ENCODE measurements at places on chromosomes 12 and 14. TPM values are rescaled to one million over a fixed set of nuclear protein-coding genes. Genes with fewer than 3 reads are reported as not detected.

SLIRP gene
- 117 TPM for total RNA-seq

TAS2R9 gene
- not detected for total RNA-seq

NT5DC3 gene
- total RNA-seq, result 10.4 TPM

LPAR5 gene
- not detected for total RNA-seq

ETNK1 gene
- 56.1 TPM for total RNA-seq

CFL2 gene
- total RNA-seq, result 147 TPM

ERP27 gene
- not detected for total RNA-seq

OVCH1 gene
- total RNA-seq, result 0.51 TPM

ARL1 gene
- total RNA-seq, result 76.3 TPM

DNA sequence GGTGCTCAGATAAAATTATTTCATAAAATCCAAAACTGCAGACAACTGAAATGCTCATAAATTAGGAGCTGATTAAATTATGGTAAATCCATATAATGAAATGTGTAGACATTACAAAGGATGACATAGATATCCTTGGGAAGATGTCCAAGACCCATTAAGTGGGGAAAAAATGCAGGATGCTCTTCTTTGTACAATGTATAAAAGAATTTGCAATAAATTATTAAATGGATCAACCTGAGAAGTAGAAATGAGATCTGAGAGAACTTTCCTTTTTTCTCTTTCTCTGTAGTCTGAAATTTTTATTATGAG is 336.4 kb upstream of the E2F7 start:
- DNase-seq, result no peak

DNA sequence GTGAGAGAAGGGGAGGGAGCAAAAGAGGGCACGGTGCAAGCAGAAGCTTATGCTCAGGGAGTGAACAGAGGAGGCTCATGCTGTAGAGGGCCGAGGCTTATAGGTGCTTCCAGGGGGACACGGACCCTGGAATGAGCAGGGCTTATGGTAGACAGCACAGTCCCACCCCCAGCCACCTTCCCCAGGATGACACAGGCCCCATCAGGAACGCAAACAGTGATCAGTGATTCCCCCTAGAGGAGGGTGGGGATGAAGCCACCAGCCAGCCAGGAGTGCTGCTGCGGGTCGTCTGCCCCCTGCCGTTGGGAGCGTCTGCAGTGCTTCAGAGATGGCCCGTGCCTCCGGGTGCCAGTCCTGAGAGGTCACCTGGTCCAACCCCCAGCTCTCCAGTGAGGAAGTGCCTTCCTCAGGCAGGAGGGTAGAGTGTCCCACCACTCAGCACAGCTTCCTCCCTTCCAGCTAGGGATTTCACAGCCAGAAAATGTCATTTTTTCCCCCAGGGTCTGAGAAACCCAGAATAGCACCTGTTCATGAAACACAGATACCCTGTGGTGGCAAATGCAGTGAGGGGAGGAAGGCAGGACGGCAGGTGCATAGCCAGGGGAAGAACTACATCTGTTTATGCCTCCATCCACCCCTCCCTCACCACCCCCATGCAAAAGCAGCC is 60.7 kb downstream of the SLC6A12 start:
- peak; percentile 25 for DNase-seq

DNA sequence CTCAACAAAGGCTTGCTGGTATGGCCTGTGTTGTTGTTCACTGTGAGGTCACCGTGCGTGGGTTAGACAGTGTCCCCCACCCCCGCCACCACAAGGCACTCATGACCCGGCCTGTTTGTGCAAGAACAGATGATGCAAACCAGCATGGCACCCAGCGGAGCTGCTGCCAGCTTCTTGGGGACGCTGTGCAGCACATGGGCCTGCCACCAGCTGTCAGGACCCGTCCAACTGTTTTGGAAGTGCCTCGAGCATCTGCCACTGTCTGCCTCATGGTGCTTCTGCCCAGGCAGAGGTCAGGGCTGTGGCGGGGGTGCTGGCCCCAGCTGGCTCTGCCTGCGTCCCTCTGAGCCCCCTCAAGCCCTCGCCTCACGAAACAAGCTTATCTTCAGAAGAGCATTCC is 1.5 kb downstream of the ASB2 start:
- DNase-seq, result no peak

GRCh38 chr14:22491683-22492621 is 97.1 kb downstream of the DAD1 start:
- no peak for DNase-seq

GRCh38 chr14:75905147-75905904 is 76.5 kb downstream of the TGFB3 start:
- peak; percentile 69 for DNase-seq

DNA sequence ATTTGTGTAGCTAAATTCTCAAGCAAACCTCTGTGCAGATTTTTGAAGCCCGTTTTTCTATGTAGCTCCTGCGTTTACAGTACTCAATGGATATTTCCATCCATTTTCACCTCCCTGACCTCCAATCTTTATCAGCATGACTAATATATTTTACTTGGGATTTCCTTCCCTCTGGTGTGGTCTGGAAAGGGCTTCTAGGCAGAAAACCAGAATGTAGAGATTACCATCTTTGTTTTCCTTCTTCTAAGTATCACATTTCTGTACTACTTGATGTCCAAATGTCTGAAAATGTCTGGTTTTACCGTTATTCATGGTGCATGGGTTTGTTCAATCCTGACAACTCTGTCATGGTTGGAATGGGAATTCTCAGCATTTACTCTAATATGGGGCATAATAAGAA is 907.6 kb upstream of the FLRT2 start:
- DNase-seq, result peak; percentile 10

DNA sequence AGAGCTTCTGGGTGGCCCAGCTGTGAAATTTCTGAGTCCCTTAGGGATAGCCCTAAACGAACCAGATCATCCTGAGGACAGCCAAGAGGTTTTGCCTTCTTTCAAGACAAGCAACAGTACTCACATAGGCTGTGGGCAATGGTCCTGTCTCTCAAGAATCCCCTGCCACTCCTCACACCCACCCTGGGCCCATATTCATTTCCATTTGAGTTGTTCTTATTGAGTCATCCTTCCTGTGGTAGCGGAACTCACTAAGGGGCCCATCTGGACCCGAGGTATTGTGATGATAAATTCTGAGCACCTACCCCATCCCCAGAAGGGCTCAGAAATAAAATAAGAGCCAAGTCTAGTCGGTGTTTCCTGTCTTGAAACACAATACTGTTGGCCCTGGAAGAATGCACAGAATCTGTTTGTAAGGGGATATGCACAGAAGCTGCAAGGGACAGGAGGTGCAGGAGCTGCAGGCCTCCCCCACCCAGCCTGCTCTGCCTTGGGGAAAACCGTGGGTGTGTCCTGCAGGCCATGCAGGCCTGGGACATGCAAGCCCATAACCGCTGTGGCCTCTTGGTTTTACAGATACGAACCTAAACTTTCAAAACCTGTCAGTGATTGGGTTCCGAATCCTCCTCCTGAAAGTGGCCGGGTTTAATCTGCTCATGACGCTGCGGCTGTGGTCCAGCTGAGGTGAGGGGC is 38.9 kb downstream of the DAD1 start:
- DNase-seq, result peak; percentile 81

DNA sequence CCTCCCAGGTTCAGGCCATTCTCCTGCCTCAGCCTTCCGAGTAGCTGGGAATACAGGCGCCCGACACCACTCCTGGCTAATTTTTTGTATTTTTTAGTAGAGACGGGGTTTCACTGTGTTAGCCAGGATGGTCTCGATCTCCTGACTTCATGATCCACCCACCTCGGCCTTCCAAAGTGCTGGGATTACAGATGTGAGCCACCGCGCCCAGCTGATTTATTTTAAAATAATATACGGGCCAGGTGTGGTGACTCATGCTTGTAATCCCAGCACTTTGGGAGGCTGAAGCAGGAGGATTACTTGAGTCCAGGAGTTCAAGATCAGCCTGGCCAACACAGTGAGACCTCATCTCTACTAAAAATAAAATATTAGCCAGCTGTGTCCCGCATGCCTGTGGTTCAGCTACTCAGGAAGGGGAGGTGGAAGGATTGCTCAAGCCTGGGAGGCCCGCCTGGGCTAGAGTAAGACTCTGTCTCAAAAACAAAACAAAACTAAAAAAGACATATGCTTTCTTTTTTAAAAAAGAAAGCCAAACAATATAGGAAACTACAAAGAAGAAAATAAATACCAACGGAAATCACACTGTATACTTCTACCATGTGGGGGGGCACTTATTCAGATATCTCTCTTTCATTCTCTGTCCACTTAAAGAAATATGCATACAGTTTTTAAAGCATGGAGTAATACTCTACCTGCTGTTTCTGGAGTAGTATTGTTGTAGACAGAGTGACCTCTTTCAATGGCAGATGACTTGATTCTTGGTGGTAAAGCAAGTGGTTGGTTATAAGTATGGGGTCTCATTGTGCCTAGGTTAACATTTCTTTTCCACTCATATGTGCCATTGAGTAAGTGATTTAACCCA is 930 bp upstream of the MIA2 start:
- peak; percentile 69 for DNase-seq

DNA sequence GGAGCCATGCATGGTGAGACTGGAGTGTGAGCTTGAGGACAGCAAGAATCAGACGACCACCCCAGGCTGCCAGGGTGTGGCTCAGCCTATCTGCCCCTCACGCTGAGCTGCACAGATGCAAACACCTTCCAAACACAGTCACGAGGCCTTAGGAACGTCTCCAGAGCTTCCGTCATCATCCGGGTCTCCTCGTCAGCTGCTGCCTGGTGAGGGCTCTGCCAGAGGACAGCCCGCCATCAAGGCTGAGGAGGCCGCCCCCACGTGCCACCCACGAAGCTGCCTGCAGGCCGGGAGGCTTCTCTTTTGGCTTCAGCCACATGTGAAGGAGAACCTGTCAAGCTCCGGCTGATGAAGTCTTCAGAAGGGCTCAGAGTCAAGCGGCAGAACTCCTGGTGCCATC is 13.4 kb downstream of the DDX51 start:
- no peak for DNase-seq

DNA sequence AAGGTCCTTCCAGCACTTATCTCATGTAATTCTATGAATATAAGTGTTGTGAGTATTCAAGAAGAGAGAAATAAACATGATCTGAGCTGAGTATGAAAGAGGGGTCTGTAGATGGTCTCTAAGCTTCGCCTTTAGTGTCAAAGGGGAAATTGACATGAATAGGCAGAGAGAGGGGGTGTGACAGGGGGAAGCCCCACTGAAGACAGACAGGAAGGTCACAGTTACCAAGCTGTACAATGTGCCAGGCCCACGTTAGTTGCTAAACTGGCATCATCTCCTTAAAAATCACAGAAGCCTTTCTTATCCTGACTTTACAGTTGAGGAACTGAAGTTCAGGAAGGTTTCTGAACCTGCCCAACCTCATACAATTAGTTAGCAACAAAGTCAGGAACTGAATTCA is 7.6 kb downstream of the ARHGEF40 start:
- no peak for DNase-seq

DNA sequence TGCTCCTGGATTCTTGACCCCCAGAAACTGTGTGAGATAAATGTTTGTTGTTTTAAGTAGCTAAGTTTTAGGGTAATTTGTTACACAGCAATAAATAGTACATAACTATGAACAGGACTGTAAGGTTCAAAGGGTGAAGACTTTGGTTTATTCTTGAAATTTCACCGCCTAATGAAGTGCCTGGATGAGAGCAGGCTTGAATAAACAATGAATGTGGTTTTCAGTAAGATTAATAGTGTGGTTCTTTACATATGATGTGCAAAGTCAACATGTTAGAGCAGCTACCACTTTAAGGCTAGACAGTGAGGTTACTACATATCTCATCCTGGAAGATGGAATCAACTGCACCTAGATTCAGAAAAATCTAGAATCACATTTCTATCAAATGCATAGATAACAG is 145.2 kb upstream of the BTG1 start:
- peak; percentile 77 for DNase-seq

GRCh38 chr12:132018193-132018916 is 68.6 kb downstream of the EP400 start:
- DNase-seq, result peak; percentile 15

- no peak for DNase-seq
Observed at GRCh38 chr12:66859751-66860440, 181.0 kb upstream of the GRIP1 start.

- no peak for DNase-seq
Observed at GRCh38 chr12:111149299-111149698, 219.6 kb downstream of the PHETA1 start.

DNA sequence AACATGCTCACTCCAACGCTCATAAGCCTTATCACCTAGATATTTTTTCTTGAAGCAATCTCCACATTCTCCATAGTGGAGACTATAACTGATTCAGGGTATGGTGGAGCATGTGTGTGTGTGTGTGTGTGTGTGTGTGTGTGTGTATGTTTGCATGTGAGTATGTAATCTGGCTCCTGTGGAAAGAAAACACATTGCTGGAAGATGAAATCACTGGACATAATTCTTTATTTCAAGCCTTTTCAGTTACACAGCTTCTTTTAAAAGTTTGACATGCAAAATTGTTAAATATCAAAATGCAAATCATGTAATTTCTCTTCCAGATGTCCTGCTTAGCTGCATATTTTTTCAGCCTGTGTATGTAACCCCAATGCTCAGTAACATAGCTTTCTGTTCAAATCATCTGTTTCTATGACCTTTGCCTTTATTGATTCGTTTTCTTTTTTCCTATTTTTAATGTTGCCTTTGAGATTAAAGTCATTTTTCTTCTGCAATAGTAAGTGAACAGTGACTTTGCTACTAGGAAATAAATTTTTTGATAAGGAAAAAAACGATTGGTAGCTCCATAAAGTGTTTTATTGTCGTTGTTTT is 80.5 kb upstream of the BTG1 start:
- peak; percentile 53 for DNase-seq

DNA sequence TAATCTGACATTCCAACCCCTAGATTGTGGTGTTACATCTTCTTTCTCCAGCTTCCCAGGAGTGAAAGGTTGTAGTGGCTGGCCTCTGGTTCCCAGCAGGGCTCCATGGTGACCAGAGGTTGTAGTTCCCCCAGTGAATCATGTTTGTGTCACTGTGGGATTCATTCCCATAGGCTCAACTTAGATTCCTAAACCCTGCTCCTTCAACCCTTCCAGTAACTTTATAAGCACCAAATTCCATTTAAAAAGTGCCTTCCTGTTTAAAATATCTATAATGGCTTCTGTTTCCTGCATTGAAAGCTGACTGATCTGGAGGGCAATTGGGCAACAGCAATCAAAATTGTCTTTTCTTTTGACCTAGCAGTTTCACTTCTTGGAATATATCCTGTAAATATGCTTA is 40.5 kb upstream of the TBC1D15 start:
- DNase-seq, result peak; percentile 2

- DNase-seq, result peak; percentile 24
Observed at GRCh38 chr12:107580750-107581618, 104.6 kb upstream of the PWP1 start.

DNA sequence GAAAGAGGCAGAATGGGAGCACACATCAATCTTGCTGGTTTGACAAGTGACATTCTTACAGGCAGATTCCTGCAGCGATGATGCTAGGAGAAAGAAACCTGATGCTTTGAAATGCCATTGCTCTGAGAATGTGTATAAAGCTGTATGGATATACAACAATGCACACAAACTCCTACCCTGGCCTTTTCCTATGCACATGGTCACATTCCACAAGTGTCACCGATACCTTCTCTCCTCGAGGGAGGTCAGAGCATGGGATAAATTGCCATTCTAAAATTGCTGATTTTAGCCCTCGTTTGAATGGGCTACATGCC is 11.9 kb downstream of the FGF6 start:
- DNase-seq, result no peak

GRCh38 chr12:12334367-12335040 is 15.5 kb downstream of the MANSC1 start:
- peak; percentile 49 for DNase-seq

- DNase-seq, result no peak
Observed at GRCh38 chr12:120599672-120600552, 18.7 kb upstream of the POP5 start.

- no peak for DNase-seq
Observed at GRCh38 chr14:98345161-98345560, 926.8 kb downstream of the BCL11B start.

Data from fibroblast of lung (primary cell).